ENCODE measurements at places on chromosomes 6 and 20.

GRCh38 chr6:14804001-14804784 is 441.7 kb upstream of the JARID2 start:
- DNase-seq: no peak

- DNase-seq: no peak
Observed at GRCh38 chr6:16936893-16937292, 165.0 kb upstream of the STMND1 start.

GRCh38 chr6:21604081-21604480 is 10.5 kb downstream of the SOX4 start:
- no peak for DNase-seq

GRCh38 chr20:51327251-51327841 is 215.2 kb downstream of the NFATC2 start:
- DNase-seq: no peak

DNA sequence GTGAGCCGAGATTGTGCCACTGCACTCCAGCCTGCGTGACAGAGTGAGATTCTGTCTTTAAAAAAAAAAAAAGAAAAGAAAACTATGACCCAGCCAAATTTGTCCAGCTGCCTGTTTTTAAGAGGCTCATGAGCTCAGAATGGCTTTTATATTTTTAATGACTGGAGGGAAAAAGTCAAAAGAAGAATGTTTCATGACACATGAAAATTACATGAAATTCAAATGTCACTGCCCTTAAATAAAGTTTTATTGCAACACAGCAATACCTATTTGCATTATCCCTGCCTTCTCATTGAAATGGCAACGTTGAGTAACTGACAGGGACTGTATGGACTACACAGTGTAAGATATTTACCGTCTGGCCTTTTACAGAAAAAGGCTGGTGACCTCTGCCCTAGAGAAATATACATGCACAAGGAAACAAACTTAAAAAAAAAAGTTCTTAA is 11.4 kb downstream of the SENP6 start:
- DNase-seq: no peak

- no peak for DNase-seq
Observed at GRCh38 chr20:35638751-35639150, 23.1 kb downstream of the SPAG4 start.

DNA sequence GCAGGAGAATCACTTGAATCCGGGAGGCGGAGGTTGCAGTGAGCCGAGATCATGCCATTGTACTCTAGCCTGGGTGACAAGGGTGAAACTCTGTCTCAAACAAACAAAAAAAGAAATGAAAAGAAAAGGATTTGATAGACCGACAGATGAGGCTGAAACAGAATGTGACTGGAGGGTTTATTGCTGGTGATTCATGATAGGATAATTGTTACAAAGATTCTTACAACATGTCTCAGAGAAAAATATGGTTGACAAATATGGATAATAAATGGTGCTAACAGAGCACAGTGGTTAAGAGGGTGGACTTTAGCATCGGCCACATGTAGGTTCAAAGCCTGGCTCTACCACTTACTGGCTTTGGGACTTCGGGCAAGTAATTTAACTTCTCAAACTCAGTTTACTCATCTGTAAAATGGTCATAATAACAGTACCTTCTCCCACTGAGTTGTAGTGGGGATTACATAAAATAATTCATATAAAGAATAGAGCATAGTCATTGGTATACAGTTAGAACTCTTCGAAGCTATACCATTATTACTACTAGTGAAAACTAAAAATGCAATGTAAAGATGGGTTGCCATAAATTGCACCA is 131.9 kb downstream of the MAP3K7 start:
- DNase-seq: no peak

GRCh38 chr6:1367771-1368170 is 21.6 kb upstream of the FOXF2 start:
- no peak for DNase-seq

DNA sequence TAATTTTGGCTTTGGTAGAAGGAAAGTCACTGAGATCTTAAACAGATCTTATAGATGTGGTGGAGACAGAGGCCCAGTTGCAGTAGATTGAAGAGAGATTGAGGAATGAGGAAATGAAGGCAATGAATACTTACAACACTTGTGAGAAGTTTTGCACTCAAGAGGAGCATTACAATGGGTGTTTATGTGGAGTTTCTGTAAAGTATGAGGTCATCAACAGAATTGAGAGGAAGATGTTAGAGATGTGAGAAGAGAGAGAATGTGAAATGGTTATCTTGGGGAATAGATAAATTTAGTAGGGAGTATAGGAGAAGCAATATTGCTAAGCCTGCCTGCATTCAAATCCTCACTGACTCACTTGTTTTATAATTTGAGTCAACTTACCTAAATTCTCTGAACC is 83.4 kb downstream of the GFRAL start:
- no peak for DNase-seq

DNA sequence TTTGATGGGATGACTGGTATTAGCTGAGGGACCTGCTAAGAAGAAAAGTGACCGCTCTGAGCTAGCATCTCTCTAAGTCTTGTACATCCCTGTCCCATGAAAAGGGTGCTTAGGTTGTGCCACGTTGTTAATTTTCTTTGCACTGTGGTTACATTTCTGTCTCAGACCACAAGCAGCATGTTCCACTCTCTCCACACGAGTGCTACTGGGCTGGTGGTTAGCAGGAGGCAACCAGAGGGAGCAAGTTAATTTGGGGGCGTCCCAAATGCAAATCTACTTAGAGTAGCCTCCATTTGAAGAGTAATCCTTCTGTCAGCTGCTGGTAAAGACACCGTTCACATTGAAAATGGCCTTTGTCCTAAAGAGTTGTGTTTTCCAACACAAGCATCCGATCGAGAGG is 3.4 kb upstream of the SCML4 start:
- no peak for DNase-seq

GRCh38 chr6:144820270-144820669 is 535.1 kb downstream of the UTRN start:
- DNase-seq: no peak

GRCh38 chr6:16832043-16832567 is 70.8 kb upstream of the ATXN1 start:
- no peak for DNase-seq

GRCh38 chr6:136793363-136793762 is 1.1 kb upstream of the MAP3K5 start:
- DNase-seq: no peak

GRCh38 chr6:110467566-110468140 is 8.8 kb downstream of the SLC22A16 start:
- DNase-seq: no peak

GRCh38 chr20:38645980-38646858 is 44.6 kb downstream of the ARHGAP40 start:
- peak; percentile 27 for DNase-seq

DNA sequence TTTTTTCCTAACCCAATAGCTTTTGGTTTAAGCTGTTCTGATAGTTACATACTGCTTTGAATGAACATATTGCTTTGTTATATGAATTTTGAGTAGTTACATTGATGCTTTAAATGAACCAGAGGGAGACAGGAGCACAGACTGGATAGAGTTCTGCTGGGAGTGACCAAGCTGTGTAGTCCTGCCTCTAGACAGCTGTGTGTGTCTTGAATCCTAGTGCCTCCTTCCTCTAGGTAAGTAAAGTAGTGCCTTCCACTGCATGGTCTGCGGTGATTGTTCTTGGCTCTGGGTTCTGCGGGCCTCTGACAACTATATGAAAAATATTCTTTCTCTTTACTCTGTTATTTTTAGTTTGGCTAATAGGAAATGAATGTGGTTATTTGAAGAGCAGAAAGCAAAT is 46.0 kb upstream of the ADGRG6 start:
- DNase-seq: no peak

GRCh38 chr20:41694796-41695195 is 76.6 kb upstream of the CHD6 start:
- DNase-seq: no peak

- no peak for DNase-seq
Observed at GRCh38 chr6:159753081-159753872, 8.6 kb upstream of the ACAT2 start.

DNA sequence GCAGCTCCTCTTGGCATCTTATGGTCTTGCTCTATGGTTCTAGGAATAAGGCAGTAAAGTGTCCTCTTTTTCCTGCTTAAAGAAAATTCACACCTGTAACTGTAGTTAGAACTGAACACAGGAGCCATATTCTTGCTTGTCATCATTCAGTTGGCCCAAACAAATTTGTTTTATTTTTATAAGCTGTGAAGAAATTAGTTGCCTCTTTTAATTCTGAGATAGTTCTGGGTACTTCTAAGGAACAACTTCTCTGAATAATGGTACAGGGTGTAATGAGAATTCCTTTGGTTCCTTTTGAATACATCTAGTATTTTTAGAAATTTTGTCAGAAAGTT is 1.4 kb downstream of the MAP3K4 start:
- DNase-seq: no peak

- no peak for DNase-seq
Observed at GRCh38 chr6:87350516-87350915, 5.9 kb downstream of the C6orf163 start.

- DNase-seq: no peak
Observed at GRCh38 chr6:104186831-104187230, 672.9 kb downstream of the HACE1 start.

DNA sequence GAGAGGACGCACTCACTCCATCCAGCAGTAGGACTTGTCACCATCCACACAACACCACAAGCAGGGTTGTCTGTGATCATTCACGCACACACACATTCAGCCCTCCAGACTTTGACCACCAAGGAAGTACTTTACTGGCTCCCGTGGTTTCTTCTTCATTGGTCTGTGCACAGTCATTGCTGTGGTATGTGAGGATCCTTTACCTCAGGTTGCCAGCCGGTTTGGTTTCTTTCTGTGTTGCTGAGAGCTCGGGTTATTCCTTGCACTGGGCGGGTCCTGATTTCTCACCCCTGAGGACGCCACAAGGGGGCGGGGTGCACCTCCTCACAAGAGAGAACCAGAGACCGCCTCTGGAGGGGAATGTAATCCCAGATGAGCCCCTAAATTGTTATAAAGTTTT is 11.2 kb downstream of the SLC35A1 start:
- DNase-seq: no peak

- no peak for DNase-seq
Observed at GRCh38 chr6:132300323-132300949, 100.8 kb downstream of the MOXD1 start.

DNA sequence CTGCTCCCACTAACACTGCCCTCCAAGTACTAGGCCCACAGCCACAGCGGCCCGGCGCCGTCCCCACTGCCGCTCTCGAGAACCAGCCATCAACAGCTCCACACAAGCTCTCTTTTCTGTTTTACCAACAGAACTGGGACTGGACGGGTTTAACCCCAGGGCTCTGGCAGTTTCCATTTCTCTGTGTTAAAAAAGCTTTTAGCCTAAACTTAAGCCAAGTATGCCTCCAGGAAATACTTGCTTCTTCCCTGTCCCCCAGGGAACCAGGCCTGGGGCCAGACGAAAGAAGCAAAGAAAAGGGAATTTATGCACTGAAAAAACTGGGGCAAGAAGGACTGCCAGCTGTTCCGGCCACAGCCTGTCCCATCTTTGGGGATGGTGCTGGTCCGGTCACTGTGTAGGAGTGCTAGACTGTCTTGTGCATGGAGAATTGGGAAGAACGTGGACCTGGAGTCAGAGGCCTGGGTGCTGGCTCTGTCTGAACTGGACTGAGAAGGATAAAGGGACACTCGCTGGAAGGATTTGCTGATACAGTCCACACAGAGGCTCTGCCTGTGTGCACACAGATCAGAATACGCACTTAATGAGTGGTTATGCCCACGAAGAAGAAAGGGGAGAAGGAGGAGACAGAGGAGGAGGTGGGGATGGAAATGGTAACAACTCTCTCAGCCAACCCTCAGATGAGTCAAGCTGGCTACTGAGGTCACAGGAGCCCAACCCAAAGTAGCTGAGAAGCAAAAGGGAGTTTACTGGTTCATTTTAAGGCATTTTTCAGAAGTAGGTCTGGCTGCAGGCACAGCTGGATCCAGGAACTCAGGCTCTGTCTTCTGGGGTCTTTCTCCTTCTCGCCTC is 254.4 kb upstream of the PMEPA1 start:
- no peak for DNase-seq

DNA sequence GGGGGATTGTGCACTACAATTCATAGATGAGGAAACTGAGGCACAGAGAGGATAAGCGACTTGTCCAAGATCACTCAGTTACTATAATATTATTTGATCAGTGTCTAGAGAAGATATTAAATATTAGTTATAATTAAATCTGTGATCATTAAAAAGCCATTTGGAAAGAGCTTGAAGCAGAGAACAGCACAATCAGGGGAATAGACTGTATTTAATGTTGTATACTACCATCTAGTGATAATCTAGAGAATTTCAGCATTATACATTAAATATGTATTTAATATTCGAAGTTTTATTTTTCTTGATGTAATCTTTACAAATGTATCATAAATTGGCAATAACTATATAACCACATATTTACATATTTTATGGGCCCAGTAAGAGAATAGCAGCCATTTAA is 20.1 kb upstream of the MTCL3 start:
- DNase-seq: peak; percentile 37

DNA sequence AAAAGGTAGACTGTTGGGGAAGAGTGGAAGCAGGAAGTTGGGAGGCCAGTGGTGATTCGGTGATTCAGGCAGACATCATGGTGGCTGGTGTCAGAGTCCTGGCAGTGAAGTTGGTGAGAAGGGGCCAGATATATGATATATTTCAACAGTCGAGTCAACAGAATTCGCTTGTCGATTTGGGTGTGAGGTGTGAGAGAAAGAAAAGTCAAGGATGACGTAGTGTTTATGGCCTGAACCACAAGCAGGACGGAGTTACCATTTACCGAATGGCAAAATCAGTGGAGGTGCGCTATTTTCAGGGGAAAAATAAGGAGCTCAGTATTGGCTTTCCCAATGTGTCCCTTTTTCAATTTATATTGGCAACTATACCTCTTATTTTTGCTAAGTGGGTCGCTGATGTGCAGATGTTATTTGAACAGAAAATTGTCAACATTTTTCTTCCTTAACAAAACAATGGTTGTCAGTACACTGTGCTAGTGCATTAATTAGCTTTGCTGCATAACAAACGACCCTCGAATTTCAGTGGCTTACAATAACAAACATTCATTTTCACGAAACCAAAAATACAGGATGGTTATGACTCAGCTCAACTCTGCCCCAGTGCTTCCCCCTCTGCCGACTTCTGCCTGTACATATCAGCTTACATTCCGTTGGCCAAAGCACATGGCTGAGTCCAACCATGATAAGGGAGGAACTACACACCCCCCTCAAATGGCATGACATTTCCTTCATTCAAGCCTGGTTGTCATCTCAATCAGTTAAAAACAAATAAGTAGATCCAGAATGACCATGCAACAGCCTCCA is 255.0 kb upstream of the ZFP64 start:
- DNase-seq: no peak

- DNase-seq: no peak
Observed at GRCh38 chr6:157921685-157922367, 59.8 kb upstream of the SYNJ2 start.

GRCh38 chr6:22222469-22222868 is 74.4 kb downstream of the PRL start:
- no peak for DNase-seq

Data from NCI-H446 treated with DMSO at 0.1 percent for 48 hours (cell line).